ENCODE measurements at places on chromosomes 3 and 15.

DNA sequence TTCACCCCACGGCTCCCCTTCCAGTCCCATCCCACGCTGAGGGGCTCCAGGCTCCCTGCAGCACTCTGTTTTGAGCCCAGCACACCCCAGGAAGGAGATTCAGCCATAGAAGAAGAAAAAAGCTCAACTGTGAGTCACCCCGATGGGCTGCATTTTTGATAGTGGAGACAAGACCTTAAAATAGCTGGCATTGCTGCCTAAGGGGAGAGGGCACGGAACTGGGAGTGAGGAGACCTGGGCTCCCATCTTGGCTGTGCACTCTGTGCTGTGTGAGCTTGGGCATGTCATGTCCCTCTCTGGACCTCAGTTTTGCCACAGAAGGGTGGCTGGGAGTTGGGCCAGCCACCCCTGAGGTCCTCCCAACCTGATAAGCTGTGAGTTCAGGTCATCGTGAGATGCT lies 57.2 kb upstream of the SMAD6 start:
- DNase-seq, result no peak

DNA sequence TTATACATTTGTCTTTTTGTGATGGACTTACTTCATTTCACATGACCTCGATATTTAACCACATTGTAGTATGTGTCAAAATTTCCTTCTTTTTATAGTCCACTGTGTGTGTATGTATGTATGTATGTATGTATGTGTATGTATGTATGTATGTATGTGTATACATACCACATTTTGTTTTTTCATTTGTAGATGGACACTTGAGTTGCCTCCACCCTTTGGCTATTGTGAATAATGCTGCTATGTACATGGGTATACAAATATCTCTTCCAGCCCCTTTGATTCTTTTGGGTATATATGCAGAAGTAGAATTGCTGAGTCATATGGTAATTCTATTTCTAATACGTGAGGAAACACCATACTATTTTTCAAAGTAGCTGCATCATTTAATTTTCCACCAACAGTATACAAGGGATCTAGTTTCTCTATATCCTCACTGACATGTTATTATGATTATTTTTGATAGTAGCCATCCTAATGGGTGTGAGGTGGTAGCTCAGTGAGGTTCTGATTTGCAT lies 228.2 kb downstream of the OPA1 start:
- DNase-seq, result no peak

GRCh38 chr15:29563112-29563511 lies 259.2 kb downstream of the TJP1 start:
- DNase-seq, result no peak

DNA sequence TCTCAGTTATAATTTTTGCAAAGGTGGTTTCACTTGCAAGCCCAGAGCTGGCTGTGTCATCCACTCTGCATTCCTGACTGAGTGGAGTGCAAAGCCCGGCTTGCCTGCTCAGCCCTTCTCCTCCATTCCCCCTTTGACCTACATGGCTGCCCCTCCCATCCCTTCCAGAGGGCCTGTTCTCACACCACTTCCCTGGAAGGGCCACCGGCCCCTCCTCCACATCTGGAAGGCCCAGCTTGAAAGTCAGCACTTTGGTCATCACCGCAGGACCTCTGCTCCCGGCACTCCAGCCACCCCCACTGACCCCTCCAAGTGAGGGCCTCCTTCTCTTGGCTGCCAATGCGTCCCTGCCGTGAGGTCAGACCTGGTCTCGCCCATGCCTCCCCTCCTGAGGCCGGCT lies 74.1 kb upstream of the RNF7 start:
- DNase-seq, result no peak

- no peak for DNase-seq
Observed at GRCh38 chr3:135471911-135472310, 493.6 kb upstream of the PPP2R3A start.

- no peak for DNase-seq
Observed at GRCh38 chr3:100213891-100214573, 46.8 kb upstream of the TBC1D23 start.
